ENCODE measurements at places on chromosomes 11 and 22.

GRCh38 chr22:44314425-44315067, 1.8 kb upstream of the SHISAL1 start:
- DNase-seq, result no peak

- DNase-seq, result no peak
Measured at GRCh38 chr11:1219834-1220815, 2.7 kb upstream of the MUC5B start.

DNA sequence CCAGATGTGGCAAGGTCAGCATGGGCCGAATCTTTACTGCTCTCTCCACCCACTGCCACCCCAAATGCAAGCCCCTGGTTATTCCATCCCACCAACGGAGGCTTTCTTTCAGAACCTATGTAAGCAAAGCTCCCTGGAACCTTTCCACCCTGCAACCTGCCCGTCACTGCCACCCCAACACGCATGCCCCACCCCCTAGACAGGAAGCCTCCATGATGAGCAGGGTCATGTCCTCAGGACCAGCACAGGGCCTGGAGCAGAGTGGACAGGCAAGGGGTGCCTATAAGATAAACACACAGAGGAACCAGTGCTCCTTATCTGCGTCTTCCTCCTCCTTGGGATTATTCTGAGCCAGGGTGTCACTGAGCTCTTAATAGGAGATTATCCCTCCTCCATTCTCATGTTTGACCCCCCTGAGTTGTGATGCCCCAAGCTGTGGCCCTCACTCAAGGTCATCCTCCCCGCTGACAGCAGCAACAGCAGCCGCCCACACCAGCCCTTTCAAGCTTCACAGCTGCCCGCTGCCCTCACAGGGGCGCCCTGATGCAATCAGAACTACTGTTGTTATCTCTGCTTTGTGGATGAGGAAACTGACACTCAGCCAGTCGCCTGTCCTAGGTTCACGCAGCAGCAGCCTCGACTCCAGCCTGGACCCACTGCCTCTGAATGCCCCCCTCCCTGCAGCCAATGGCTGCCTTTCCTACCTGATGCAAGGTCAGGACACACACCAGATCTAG, 647.3 kb downstream of the TBC1D22A start:
- DNase-seq, result no peak

GRCh38 chr22:35367331-35367886, 13.5 kb upstream of the HMOX1 start:
- no peak for DNase-seq

DNA sequence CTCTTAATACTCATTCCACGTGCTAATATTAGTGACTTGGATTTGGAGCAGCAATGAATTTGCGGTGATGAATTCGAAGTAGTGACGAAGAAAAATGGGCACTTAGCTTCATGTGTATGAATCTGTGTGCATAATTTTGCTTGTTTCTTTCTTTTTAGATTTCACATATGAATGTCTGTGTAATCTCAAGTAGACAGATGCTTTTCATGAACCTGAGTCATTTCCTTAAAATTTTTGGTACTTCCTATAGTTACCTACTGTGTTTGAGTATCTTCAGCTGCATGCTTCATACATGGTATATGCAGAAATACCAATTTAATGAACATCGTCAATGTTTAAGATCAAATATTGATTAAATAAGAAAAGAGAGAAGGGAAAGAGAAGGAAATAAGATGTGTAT, 540.2 kb downstream of the RAB38 start:
- DNase-seq, result no peak

DNA sequence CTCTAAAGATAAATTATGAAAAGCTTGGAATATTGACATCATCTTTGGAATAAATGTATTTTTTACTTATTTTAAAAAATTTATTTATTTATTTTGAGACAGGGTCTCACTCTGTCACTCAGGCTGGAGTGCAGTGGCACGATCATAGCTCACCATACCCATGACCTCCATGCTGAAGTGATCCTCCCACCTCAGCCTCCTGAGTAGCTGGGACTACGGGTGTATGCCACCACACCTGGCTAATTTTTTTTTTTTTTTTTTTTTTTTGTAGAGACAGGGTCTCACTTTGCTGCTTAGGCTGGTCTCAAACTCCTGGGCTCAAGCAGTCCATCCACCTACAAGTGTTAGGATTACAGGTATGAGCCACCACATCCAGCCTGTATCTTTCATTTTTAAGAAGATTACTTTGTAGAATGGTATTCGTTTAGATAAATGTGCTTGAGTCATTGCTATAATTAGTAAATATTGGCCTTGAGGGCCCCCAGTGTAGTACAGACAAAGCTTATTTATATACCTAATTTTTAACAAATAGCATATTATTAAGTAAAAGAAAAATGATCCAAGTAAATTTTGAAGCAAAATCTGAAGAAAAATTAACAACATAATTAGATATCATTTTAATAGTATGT, 8.5 kb downstream of the SWAP70 start:
- no peak for DNase-seq

DNA sequence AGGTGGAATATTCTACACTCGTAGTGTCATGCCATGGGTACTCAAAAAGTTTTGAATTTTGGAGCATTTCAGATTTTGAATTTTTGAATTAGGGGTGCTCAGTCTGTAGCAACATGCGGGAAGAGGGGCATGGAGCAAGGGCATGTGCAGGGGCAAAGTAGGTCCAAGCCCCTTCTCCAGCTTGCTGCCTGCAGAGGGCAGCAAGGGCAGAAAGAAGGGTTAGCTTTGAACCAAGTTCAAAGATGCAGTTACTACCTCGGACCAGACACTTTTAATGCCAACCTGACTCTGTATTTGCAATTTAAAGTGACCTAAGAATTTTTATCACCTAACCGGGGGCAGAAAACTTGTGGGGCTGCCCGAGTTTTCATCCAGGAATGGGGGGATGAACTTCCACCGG, 68.2 kb downstream of the CD82 start:
- no peak for DNase-seq

GRCh38 chr11:59212744-59213631, at the start of gene MPEG1:
TSS of gene MPEG1 (minus strand) at chr11:59212927. CDS start at chr11:59212865, 62 bp downstream.
- DNase-seq, result no peak

- peak; percentile 80 for DNase-seq
Measured at GRCh38 chr11:10657308-10658271, 36.0 kb downstream of the IRAG1 start.

GRCh38 chr11:1008001-1008802, 28.3 kb downstream of the MUC6 start:
- DNase-seq, result no peak

DNA sequence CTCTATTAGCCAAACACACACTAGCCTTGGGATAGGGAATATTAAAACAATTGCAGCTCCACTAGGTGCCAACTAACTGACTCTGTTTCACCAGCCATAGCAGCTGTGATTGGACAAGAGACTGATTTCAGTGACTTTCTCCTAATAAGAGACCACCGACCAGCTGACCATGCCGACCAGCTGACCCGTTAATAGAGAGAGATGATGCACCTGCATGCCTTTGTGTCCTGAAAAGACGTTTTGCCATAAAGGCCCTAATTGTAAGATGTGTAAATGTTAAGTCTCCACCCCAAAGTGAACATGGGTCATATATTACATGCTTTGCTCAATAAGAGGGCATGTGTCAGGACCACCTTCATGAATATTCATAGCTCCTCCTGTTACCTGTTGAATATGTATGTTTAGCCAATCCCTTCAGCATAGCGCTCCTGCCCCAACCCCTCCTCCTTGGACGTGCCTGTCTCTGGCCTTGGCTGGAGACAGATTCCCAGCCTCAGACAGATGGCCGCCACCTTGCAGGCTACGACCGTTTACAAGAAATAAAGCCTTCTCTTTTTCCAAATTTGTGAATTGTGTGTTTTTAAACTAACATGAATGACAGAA, 1.3 kb upstream of the NADSYN1 start:
- no peak for DNase-seq

GRCh38 chr22:39120983-39121382, 23.9 kb downstream of the APOBEC3H start:
- DNase-seq, result no peak

GRCh38 chr22:27459999-27460398, 341.6 kb downstream of the MN1 start:
- DNase-seq, result peak; percentile 31

DNA sequence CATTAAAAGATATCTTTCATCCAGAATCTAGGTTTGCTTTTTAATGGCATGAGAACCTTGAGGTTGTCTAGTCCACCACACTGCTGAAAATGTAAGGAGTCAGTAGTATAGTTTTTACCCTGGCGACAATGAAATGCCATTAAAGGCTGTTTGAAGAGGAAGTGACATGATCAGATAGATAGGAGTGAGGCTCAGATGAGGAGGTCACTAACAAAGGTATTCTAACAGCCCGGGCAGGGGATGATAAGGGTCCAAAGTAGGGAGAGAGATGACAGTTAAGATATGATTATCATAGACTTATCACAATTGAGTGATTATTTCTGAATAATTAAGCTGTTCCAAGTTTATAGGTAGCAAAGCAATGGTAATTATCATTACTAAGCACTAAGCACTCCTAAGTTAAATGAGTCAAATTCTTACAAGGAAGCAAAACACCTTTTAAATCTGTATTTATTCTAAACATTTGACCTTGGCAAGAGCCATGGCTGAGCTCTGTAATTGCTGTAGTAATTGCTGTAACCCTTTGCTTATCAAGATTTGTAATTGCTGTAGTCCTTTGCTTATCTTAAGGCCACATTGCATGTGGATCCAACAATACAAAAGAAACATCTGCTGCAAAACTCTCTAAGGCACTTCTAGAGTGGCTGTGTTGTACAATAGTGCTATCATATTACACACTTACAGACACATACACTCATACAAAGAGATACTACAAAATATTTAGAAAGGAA, 92.6 kb downstream of the ENTHD1 start:
- DNase-seq, result no peak

GRCh38 chr11:27313157-27313821, 49.7 kb downstream of the CCDC34 start:
- DNase-seq, result peak; percentile 75

DNA sequence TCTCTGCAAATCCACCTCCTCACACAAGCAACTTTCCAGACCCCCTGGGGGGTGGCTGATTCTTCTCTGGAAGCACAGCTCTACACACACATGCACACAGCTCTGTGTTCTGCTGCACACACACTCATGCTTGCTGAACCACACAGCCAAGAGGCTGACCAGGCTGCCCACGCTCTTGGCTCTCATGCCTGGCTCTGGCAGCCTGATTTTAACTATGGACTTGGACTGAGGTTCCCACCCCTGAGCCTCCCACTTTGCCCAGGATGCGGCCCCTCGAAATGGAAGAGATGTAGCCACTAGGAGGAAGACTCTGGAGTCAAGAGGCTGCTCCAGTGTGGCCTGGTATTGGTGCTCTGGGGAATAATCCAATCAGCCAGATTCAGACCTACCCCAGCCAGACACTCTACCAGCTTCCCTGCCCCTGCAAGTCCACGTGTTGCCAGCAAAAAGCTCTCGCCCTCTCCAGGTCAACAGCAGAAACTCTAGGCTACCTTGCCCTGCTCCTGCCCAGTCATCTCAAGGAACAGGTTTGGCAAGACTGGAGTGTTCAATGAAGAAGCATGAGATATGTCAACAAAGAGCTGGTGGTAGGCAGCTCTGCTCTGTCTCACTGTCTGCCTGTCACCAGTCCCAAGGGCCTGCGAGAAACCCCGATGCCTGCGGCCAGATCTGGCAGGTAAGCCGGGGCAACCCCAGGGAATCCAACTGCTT, 8.8 kb upstream of the CASTOR1 start:
- no peak for DNase-seq

DNA sequence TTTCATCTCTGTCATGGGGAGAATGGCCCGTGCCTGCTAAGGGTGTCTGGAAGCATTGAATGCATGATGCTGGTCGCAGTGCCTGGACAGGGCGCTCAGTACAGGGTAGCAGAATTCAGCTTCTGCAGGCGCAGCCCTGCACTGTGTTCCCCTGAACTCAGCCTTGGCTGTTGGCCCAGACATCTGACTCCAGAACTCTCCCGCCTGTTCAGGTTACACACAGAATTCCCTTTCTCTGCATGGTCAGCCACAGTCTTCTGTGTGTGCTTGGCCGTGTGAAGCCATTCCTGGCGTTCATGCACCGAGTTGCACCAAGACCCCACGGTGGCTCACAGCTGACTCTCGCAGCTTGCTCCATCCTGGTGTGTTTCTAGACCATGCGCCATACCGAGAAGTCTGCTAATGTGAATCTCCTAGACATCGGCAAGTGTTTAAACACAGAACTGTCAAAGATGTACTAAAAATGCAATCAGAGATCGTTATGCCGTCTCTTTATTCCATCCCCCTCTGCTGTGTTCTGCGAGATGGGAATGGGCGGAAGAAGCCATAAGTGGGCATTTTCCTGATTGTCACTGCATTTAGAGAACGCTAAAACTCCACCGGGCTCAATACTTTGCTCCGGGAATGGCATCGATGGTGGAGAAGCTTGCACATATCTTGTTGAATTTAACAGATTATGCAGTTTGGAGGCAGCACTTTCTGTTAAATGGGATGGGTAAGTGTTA, 55.6 kb downstream of the MPPED1 start:
- no peak for DNase-seq

- DNase-seq, result peak; percentile 34
Measured at GRCh38 chr11:64372802-64373597, 14.0 kb downstream of the RPS6KA4 start.

- DNase-seq, result no peak
Measured at GRCh38 chr11:46480909-46481308, 89.3 kb upstream of the CHRM4 start.

- no peak for DNase-seq
Measured at GRCh38 chr11:34037016-34037415, 14.5 kb upstream of the CAPRIN1 start.

GRCh38 chr11:100635194-100635593, 51.9 kb upstream of the ARHGAP42 start:
- DNase-seq, result no peak

- peak; percentile 87 for DNase-seq
Measured at GRCh38 chr11:121236115-121237001, 56.2 kb upstream of the SC5D start.

- DNase-seq, result no peak
Measured at GRCh38 chr11:66749091-66749490, 20.1 kb upstream of the SPTBN2 start.

DNA sequence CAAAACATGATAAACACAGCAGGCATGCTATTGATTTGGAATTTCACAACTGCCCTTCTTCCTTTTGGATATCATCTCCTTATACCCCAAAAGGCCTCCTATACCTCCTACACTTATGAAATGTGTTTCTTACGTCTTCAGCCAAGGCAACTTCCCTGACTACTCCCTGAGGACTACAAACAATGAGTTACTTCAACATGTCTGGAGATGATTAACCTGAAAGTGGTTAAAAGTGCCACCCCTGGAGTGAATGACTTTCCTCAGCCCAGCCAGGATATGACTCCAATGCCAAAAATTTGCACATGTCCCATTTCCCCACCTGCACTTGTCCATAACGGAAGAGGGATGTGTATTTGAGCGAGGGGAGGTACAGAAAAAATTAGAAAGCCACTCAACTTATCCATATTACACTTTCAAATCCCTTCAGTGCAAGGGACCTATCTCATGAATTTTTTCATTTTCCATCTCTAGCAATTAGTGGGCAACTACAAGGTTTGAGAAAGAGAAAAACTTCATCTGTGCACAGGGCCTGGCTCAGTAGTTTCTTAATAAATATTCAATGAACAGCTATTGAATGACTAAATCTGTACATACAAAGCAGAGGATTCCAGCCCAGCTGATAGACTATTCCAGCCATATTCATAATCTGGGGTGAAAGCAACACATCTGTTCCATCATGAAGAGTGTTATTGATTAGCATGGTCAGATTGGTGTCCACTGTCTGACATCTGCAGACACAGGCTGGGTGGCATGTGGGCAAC, 36.8 kb downstream of the KIRREL3 start:
- peak; percentile 71 for DNase-seq
